SK-N-SH treated with all-trans-retinoic acid at 6 μM for 48 hours (cell line): ENCODE measurements at places on chromosomes 5 and 9.
A peak's percentile ranks its signal among the peaks of the same experiment; 100 is the strongest.

- no peak for ATAC-seq
Measured at GRCh38 chr5:5542654-5543053, 120.2 kb downstream of the ICE1 start.

DNA sequence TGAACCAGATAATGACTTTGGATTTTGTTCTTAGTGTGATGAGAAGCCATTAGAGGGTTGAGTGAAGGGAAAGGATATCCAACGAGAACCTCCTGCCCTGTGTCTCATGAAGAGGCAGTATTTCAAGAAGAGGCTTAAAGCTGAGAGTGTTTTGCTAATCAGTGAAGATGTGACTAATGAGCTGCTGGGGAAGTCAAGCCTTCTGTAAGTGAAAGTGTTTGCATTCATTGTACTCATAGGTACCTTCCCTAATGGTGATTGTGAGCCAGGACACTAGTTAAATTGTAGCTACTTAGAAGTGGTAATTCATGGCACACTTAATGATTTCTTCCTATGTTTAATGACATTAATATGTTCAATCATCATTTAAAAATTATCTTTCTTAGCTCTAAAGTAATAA, 23.7 kb downstream of the PIP5K1B start:
- no peak for ATAC-seq

- peak; percentile 90 for ATAC-seq
Measured at GRCh38 chr9:74496819-74497747, at the start of gene RORB. RORB (plus strand) TSS chr9:74497335; CDS start chr9:74497977, 642 bp downstream.

GRCh38 chr9:132632413-132633129, 37.2 kb downstream of the DDX31 start:
- ATAC-seq = no peak
